Left ventricle myocardium inferior (tissue), 1 donor: ENCODE measurements at places on chromosomes 7 and 10.

DNA sequence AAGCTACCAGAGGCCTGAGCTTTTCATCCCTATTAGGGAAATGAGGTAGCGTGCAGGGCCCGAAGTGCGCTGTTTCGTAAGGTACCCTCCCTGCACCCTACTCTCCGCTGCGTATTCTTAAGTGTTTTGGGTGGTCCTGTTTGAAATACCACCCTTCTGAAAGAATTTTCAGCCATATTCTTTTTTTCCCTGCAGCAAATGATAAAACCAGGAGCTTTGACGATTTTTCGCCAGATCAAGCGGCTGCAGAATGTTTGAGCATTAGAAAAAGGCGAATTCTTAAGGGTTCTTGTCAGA lies 1.2 kb downstream of the RSBN1L start:
- peak; percentile 40 for DNase-seq

DNA sequence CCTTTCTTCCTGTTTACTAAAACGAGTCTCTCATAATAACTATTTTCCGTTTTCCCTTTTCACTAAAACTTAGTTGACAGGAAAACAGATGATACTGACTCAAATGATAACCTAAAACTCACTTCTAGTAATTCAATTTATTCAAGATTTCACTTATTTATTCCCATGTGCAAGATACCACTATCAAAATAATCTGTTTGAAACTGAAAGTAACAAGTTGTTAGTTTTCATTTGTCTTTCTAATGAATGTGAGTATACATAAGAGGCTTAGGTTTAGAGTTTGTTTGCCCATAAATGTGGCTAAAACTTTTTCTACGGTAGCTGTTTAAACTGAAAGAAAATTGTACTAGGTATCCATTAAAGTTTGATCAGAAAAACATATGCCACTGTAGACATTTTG lies 314.9 kb upstream of the STEAP1 start:
- no peak for DNase-seq

DNA sequence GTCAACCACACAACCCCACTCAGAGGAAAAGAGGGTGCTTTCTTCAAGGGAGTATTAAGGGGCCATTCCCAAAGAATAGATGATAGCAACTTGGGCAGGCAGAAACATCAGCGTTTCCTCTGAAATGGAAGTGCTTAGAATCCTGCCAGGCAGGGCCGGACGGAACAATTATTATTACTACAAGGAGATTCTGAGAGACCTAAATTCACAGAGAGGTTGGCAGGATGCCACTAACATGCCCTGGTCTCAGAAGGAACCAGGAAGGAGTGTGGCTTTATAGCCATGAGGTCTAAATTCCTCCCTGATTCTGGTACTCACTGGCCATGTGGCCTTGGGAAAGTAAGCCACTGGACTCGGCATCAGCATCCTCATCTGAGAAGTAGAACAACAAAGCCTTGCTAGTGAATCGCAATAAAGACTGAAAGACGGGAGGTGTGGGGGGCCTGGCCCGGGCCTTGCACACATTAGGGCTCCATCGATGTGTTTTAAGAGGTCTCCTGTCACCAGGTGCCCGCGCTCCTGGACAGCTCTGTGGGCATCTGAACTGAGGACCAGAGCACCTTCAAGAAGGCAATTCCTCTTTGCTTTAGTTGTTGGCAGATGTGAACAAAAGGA lies 131.5 kb downstream of the OAT start:
- peak; percentile 3 for DNase-seq

DNA sequence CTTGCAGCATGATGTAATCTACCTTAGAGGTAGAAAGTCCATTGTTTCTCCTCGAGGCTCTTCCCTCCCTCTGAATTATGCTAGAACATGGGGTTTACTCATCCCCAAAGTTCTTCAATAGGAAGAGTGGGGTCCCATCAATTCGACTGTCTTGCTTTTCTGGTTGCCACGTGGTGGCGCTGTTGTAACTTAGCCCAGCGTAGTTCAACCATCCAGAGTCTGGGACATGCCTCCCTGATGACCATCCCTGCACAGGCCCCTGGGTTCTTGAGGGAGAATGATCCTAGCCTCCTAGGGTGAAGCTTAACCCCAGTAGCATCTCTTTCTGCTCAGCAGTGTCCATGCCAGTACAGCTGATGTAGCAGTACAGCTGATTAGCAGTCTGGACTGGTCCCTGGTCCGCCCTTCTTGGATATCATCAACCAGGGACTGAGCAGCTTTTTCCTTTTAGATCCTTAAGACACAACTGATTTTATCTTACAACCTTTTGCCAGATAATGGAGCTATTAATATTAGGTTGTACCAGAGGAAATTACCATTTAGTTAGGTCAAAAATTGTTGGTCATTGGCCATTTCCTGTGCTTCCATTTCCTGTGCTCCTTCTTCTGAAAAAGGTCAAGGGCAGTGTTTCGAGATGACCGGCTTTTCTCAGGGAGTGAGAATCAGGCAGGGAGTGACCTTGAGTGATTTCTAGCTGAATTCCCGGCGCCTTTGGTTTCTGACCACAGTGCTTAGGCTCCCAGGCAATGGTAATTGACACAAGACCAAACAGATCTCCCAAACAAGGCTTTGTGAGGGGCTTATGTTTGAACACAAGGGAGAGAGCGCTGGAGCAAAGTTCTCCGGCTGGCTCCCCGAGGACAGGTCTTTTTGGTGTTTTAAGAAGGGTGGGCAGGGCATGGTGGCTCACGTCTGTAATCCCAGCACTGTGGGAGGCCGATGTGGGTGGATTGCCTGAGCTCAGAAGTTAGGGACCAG lies 65.4 kb downstream of the TACC2 start:
- peak; percentile 58 for DNase-seq

GRCh38 chr10:94211169-94211510 lies 151.6 kb downstream of the NOC3L start:
- no peak for DNase-seq

GRCh38 chr7:23272275-23272674 lies 25.7 kb downstream of the GPNMB start:
- no peak for DNase-seq

- DNase-seq, result no peak
Measured at GRCh38 chr7:149845257-149845980, 7.2 kb downstream of the ZNF862 start.

- DNase-seq, result no peak
Measured at GRCh38 chr7:68858497-68858896, 739.8 kb upstream of the AUTS2 start.

DNA sequence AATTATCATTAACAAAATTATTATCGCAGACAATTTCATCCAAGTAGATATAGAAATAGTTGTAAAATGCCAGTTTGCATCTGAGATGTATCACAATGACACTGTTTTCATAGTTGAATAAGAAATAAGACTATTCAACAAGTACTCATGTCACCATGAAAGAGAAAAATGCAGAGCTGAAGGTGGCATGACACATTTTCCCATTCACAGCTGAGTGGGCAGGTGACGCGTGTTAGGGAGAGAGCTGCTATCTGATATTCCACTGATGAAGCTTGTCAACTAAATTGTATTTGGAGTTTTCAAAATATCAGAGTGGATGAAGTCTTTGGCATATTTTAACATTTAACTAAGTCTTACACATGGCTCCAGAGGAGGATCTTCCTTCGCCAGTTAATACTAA lies 70.3 kb upstream of the HDAC9 start:
- no peak for DNase-seq

GRCh38 chr7:45026984-45027773 lies 27.2 kb downstream of the CCM2 start:
- DNase-seq, result no peak

DNA sequence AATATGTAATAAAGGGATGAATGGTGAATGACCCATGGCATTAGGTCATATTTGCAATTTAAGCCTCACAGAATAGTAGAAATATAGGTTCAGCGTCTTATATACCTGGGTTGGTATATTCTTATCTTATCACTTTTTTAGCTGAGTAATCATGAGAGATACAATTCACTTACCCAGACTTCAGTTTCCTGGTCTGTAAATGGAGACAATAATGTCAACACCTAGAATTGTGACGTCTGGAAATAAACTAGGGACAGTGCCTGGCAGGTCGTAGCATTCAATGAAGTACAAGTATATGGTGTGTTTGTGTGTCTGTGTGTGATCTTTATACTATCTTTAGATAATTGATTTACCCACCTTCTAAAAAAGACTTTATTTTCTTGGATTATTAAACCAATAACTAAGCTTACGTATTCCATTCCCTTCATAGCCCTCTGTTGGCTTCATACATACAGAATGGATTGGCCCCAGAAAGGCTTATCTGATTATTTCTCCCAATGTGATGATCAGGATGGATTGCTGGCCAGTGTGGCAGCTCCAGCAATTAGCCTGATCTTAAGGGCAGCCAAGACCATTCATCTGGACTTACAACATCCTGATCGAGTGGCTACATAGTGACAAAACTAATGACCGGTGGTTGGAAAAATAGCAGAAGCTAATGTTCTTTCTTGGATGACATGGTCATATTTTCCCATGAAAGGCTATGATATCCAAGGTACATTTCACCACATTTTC lies 121.2 kb upstream of the NPVF start:
- no peak for DNase-seq

- DNase-seq, result no peak
Measured at GRCh38 chr7:11170175-11170574, 196.5 kb downstream of the PHF14 start.

GRCh38 chr10:110755781-110756180 lies 111.6 kb downstream of the RBM20 start:
- DNase-seq, result no peak

DNA sequence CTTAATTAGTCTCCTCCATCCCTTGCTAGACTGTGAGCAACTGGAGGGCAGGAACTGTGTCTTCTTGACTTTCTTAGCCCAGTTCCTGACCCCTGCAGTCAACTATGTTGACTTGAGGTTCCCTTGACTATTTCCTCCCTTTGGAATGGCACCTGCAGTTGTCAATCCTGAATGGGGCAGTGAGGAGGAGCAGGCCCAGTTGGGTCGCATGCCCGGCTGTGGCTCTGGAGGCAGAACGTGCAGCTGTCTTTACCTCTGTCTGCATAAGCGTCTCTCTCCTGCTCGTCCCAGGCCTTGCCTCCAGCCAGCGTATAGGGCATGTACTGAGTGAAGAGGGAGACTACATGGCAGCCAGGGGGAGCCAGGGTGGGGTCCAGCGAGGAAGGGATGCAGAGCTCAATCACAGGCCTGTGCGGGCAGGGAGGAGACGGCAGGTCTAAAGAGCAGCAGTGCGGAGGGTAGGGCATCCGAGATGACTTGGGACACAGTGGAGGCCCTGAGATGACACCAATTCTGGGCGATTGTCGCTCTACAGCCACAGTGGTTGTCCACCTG lies 26.8 kb downstream of the PYROXD2 start:
- DNase-seq, result no peak

GRCh38 chr7:127392182-127392565 lies 334 bp downstream of the ZNF800 start:
- peak; percentile 59 for DNase-seq

- DNase-seq, result no peak
Measured at GRCh38 chr7:2668401-2668800, 19.6 kb upstream of the AMZ1 start.

GRCh38 chr10:46310143-46310514 lies 23.3 kb downstream of the ANTXRL start:
- DNase-seq, result no peak

GRCh38 chr7:95304990-95305389 lies 19.3 kb downstream of the PON1 start:
- no peak for DNase-seq

DNA sequence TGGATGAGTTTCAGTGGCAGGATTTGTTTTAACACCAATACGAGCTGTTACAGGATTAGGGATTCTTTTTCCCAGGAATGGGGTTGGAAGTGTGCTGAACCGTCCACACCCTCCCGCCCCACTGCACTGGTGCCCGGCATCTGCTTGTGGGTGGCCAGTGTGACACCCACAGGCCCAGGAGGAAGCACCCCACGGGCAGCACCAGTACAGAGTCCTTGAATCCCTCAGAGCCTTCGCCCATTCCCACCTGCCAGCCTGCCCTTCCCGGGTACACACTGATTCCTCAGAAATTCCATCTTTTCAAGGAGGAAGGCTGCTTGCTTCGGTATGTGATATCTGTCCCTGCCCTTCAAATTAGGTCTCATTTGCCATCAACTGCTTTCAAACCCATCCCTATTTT lies 15.4 kb downstream of the INSIG1 start:
- DNase-seq, result no peak

DNA sequence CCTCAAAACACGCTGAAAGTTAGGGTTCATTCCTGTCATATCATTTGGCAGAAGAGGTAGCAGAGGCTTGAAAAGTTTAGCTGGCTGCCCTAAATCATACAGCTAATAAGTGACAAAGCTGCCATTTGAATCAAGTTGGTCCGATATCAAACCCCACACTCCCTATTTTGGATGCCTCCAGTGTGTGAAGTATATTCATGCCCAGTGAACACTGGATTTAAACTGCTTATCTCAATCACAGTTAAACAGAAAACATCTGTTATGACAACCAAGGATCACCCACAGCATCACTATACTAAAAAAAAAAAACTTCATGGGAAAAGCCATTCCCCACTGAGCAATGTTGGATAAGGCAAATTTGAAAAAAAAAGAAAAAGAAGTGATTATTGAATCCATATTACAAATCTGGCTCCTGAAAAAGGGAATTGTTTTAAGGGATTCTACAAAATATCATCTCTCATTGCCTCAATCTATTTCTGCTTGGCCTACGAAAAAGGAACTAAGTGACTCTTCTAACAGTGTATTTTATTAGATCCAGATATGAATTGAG lies 48.3 kb downstream of the ABCB1 start:
- DNase-seq, result no peak

DNA sequence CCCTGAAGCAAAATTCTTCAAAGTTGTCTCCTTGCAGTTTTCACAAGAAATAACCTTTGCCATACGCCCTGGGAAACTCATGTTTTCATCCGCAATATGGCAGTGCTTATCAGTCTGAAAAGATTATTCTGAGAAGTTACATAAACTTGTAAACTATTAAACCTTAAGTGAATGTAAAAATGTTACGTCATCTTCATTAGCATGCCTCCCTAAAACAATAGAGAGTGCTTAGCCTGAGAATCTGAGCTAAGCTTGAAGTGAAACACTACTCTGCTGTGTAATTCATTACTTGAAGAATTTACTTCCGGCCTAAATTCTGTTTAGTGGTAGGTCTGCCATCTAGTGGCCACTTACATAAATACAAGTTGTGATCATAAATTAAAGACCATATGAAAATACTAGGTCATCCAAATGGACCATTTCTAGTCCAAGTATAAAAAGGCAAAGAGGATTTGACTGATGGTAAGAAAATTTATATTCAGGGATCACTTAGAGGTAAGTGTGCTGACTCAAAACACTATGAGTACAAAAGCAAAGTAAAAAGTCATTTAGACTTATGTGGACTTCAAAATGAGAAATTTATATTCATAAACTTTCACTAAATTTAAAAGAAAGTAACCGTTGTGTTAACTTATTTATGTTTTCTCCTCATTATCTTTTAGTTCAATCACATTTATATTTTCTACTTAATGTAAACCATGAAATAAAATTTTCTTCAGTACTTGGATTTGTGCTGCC lies 745.1 kb upstream of the LRRTM3 start:
- no peak for DNase-seq

GRCh38 chr10:77144656-77145055 lies 493.0 kb downstream of the KCNMA1 start:
- DNase-seq, result no peak

GRCh38 chr7:106788637-106789036 lies 76.4 kb upstream of the PIK3CG start:
- DNase-seq, result no peak

- no peak for DNase-seq
Measured at GRCh38 chr10:35204650-35205319, 78.1 kb downstream of the CREM start.
